ENCODE measurements at places on chromosomes 1 and 21.

- no peaks in the 10 kb centered on the region for H3K27me3 ChIP-seq
- DNase-seq = no peak
- H3K27ac ChIP-seq = no peak overlapping the region
- no peaks in the 10 kb centered on the region for H3K36me3 ChIP-seq
- no peak overlapping the region for H3K4me3 ChIP-seq
These were observed 107.6 kb upstream of the NFIA start for GRCh38 chr1:60974524-60975372.

- H3K27me3 ChIP-seq = no peaks in the 10 kb centered on the region
- no peak for DNase-seq
- peaks cover 4% of the 10 kb centered on the region for H3K4me1 ChIP-seq
- no peaks in the 10 kb centered on the region for H3K36me3 ChIP-seq
- no peak overlapping the region for H3K4me3 ChIP-seq
These were observed 532.2 kb downstream of the MATN1 start for GRCh38 chr1:30191154-30191702.

- 0 out of 2 replicates have a peak, but pooled peaks cover 7% of the 10 kb centered on the region for H3K36me3 ChIP-seq
- no peaks in the 10 kb centered on the region for H3K4me1 ChIP-seq
- no peaks in the 10 kb centered on the region for H3K27me3 ChIP-seq
- no peak overlapping the region for H3K4me3 ChIP-seq
- no peak for DNase-seq
These were observed 16.3 kb downstream of the LRRC71 start for GRCh38 chr1:156936721-156937220.

GRCh38 chr1:21764615-21765423 is 18.1 kb downstream of the USP48 start:
- H3K4me3 ChIP-seq = no peak overlapping the region
- H3K4me1 ChIP-seq = peaks cover 12% of the 10 kb centered on the region
- no peaks in the 10 kb centered on the region for H3K36me3 ChIP-seq
- peak; percentile 84 for DNase-seq
- H3K27ac ChIP-seq = peak overlapping the region; percentile 87
- no peaks in the 10 kb centered on the region for H3K27me3 ChIP-seq

DNA sequence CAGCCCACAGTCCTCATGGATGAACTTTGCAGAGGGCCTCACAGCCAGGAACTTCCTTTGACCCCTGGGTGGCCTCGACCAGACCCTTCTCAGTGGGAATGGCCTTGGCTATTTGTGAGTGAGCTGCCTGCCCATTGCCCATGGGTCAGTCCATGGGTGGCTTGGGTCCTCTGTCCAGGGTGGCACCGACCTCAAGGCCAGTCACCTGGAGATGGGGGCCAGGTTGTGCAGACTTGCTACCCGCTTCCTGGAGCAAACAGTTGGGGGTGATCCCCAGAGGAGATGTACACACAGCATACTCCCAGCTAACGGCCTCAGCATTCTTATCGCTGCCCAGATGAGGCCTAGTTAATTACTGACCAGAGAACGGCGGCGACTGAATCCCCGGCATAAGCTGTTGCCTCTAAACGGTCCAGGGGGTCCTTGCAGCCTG is 23.1 kb upstream of the IFNLR1 start:
- H3K27ac ChIP-seq = no peak overlapping the region
- H3K27me3 ChIP-seq = no peaks in the 10 kb centered on the region
- no peaks in the 10 kb centered on the region for H3K36me3 ChIP-seq
- no peak overlapping the region for H3K4me3 ChIP-seq
- no peak for DNase-seq

- peaks cover 5% of the 10 kb centered on the region for H3K27me3 ChIP-seq
- no peak for DNase-seq
- no peak overlapping the region for H3K27ac ChIP-seq
- no peaks in the 10 kb centered on the region for H3K36me3 ChIP-seq
- H3K4me1 ChIP-seq = no peaks in the 10 kb centered on the region
These were observed 101.5 kb upstream of the TNR start for GRCh38 chr1:175844877-175845276.

- H3K4me1 ChIP-seq = peaks cover 35% of the 10 kb centered on the region
- no peaks in the 10 kb centered on the region for H3K27me3 ChIP-seq
- no peak overlapping the region for H3K4me3 ChIP-seq
- no peak overlapping the region for H3K27ac ChIP-seq
These were observed 97.7 kb downstream of the NEK7 start for GRCh38 chr1:198254521-198254920.

DNA sequence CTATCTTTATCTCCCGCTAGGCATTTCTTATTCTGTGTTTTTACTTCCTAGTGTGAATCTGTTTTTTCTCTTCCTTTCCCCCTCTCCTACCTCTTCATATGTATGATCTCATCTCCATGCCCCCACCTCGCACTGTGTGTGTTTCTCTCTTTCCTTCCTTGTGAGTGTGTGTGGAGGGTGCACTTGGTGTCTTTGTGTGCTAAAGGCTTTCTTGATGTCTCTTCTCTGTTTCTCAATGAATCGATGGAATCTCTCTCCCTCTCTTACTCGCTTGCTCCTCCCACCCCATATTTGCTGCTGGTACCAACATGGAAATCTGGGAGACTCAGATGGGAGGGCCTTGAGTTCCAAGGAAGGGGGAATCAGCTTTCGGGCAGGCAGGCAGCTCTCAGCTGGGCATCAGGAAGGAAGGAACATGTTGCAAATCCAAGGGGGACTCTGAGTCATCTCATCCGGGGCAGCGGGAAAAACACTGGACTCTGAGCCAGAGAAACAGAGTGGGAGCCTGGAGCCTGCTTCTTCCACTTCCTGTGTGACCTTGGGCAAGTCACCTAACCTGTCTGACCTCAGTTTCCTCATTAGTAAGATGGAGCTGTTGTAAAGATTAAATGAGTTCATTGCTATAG is 147.5 kb downstream of the PTPRU start:
- no peak for DNase-seq
- H3K4me3 ChIP-seq = no peak overlapping the region
- no peak overlapping the region for H3K27ac ChIP-seq
- H3K36me3 ChIP-seq = no peaks in the 10 kb centered on the region
- H3K27me3 ChIP-seq = no peaks in the 10 kb centered on the region

DNA sequence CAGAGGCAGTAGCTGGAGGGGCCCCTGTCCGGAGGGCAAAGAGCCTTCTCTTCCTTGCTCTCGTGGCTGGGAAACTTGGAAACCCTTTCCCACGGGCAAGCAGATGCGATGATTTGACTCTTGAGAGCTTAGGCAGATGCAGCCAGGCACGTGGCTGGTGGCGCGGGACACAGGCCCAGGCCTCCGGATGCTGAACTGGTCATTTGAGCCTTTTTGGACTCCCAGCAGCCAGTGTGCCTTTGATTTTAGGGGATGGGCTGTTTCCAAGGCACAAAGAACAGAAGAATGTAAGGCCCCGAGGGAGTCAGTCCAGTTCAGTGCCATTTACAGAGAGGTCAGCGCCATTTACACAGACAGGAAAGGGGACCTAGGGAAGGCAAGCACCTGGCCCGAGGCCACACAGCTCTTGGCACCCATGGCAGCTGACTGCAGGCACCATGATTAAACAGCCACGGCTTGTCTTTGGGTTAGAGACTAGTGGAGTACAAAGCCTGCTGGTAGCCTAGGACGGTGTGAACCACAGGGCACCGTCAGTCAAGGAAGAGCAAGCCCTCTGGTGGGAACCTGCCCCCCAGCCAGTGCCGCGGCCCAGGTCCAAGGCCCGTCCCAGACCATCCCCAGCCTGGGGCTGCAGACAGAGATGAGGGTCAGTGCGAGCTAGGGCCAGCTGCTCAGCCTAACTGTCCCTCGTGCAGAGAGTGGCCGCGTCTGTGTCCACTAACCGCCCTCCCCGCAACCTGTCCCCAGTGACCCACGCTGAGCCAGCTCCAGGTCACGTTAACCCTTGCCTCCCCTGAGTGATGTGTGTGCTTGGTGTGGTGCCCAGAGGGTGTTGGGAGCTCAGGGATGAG is 20.4 kb upstream of the CCDC27 start:
- H3K27ac ChIP-seq = no peak overlapping the region
- H3K4me1 ChIP-seq = no peaks in the 10 kb centered on the region
- no peak for DNase-seq
- peaks cover 5% of the 10 kb centered on the region for H3K36me3 ChIP-seq
- no peaks in the 10 kb centered on the region for H3K27me3 ChIP-seq
